ENCODE measurements at places on chromosomes 2 and 18. TPM values are rescaled to one million over a fixed set of nuclear protein-coding genes. Genes with fewer than 3 reads are reported as not detected.

Gene TSPYL6
- total RNA-seq: not detected

Gene EVX2
- 0.11 TPM for total RNA-seq

Gene TEX44
- not detected for total RNA-seq

Gene SERPINB11
- not detected for total RNA-seq

Gene RIT2
- not detected for total RNA-seq

Gene PRKAG3
- not detected for total RNA-seq

Gene PLEKHB2
- 115 TPM for total RNA-seq

Gene TUBA3E
- not detected for total RNA-seq

Gene GKN1
- total RNA-seq: not detected

Gene TMEM247
- total RNA-seq: not detected

Gene PAIP2B
- 1.6 TPM for total RNA-seq

Gene APCDD1
- total RNA-seq: not detected

Gene TDRD15
- not detected for total RNA-seq

Gene RGPD3
- 0.37 TPM for total RNA-seq

Gene C1QL2
- total RNA-seq: not detected

Gene TNFAIP6
- total RNA-seq: 67.4 TPM

Gene SKOR2
- total RNA-seq: not detected

Gene LYPD6B
- not detected for total RNA-seq

Gene LBX2
- 2.0 TPM for total RNA-seq

Gene CD207
- not detected for total RNA-seq

Gene PLEKHH2
- 11.7 TPM for total RNA-seq

Gene REEP1
- total RNA-seq: 0.11 TPM

Gene UGT1A3
- not detected for total RNA-seq

Gene ANO7
- 0.37 TPM for total RNA-seq

Gene ANKRD29
- total RNA-seq: 2.3 TPM

Gene CCDC150
- total RNA-seq: 6.4 TPM

Gene GPR75
- total RNA-seq: 1.1 TPM

Gene TXNDC9
- total RNA-seq: 73.5 TPM

Gene FBXO48
- total RNA-seq: 0.66 TPM

Gene OR6B2
- total RNA-seq: not detected

Gene ACKR3
- total RNA-seq: not detected

Gene MC2R
- total RNA-seq: not detected

Gene CHN1
- 5.4 TPM for total RNA-seq

Gene FMNL2
- 35.4 TPM for total RNA-seq

Gene ZNF396
- total RNA-seq: 0.89 TPM

Gene SDC1
- total RNA-seq: 117 TPM

Gene RTTN
- 18.0 TPM for total RNA-seq

Gene EXOC6B
- total RNA-seq: 39.7 TPM

Gene C2orf66
- total RNA-seq: 0.12 TPM

Gene PLB1
- total RNA-seq: 3.1 TPM

Gene FER1L5
- total RNA-seq: 1.6 TPM

Gene MAP3K19
- total RNA-seq: not detected

Gene NEMP2
- total RNA-seq: 10.0 TPM

Gene CYS1
- total RNA-seq: 1.5 TPM

Gene CDK15
- 3.1 TPM for total RNA-seq

Gene KIAA2012
- not detected for total RNA-seq

Gene CD226
- total RNA-seq: 0.50 TPM

Data from uterine smooth muscle cell (primary cell).